ENCODE measurements at places on chromosomes 3 and 15.

GRCh38 chr15:78641102-78641748 lies at the start of gene CHRNB4:
CHRNB4 (minus strand) TSS chr15:78641210; CDS start chr15:78641133, 77 bp downstream.
- DNase-seq = no peak

- no peak for DNase-seq
These were observed 217.1 kb downstream of the GBE1 start for GRCh38 chr3:81544385-81544784.

- no peak for DNase-seq
These were observed 19.5 kb downstream of the DNAJB11 start for GRCh38 chr3:186589856-186590579.

DNA sequence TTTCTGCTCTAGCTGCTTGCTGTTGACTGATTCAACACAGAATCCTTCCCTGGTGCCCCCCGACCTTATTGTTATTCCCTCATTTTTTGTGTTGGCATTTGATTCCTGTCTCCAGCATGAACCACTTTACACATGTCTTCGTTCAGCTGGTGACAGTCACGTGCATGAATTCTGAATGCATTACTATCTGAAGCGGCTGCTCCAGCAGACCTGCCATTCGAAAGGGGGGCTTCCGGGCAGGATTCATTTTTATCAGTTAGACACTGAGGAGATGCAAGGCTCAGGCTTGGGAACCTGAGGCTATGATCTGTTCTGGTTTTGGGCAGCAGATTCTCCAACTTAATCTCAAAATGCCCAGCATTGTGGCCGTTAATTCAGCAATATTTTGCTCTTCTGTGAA lies 336.2 kb downstream of the EPHB1 start:
- no peak for DNase-seq

DNA sequence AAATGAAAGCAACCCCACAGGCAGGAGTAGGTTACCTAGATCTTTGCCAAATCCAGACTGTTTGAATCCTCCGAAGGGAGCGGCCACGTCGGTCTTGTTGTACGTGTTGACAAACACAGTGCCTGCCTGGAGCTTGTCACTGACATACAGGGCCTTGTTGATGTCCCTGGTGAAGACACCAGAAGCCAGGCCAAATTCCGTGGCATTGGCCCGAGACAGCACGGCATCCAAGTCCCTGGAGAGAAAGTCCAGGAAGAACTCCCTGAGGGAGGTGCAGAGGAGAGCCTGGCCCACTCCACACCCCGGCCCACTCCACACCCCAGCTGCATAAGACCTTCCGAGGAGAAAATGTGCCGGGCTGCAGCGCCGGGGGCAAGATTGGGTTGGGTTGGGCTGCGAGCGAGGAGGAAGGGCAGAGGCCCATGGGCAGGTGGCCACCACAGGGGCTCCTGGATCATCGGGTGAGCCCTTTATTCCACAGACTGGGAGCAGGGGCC lies 21.8 kb upstream of the SLC41A3 start:
- DNase-seq = peak; percentile 36

DNA sequence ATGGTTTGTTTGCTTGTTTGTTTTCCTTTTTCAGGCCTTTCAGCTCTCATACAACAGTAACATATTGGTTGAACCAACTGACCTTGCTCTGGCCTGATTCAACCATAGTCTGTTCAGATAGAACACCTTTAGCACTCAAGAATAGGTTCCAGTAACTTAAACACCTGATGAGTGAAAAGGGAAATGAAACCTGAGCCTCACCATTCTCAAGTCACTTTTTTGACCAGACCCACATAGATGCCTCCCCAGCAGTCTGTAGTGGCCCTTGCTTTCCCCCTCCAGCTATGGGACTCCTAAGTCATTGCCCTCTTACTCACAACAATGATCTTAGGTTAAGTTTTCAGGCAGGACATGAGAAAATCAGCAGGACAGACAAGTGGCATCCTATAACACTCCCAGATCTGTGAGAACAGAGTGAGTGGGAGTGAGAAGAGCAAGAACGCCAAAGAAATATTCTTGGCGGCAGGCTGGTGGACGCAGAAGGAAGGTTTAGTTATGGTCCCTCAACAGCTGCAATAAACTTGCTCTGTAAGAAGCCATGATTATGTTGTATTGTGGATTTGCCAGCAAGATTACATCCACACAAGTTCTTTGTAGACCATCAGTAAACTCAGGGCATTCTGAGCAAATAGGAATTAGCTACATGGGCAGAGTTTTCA lies 367.5 kb downstream of the MECOM start:
- DNase-seq = no peak

DNA sequence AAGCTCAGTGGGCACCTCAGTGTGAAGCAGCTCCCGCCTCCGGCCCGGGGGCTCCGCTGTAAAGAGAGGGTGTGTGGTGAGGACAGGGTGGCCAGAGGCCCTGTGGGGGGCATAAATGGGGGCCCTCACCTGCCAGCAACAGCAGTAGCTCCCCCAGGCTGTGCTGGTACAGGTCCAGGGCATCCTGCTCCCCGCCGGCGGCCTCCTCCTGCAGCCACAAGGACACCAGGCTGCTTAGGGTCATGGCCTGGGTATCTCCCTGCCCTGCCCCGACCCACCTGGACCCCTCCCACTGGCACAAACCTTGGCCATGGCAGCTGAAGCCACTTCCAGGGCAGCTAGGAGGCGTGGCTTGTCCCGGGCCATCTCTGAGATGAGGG lies 4.8 kb downstream of the ULK3 start:
- DNase-seq = no peak
